ENCODE measurements at places on chromosomes 4 and X.

- DNase-seq, result no peak
Observed at GRCh38 chrX:103513476-103514108, 5.7 kb downstream of the RAB40A start.

DNA sequence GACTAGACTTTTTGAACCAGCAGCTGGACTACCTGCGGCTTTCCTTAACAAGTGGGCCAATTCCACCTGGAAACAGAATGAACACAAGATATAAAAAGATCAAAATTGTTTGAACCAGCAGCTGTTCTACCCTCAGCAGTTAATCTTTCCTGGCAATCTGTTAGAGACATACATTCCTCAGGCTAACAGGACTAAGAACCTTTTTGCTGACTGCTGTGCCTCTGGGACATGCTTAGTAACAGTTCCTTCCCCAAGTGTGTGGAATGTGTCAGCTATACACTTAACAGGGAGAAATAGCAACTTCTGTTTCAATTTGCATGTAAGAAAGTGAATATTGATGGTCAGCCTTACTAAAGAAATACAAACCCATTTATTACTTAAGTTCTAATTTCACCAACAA is 554.4 kb downstream of the ARAP2 start:
- DNase-seq, result no peak

DNA sequence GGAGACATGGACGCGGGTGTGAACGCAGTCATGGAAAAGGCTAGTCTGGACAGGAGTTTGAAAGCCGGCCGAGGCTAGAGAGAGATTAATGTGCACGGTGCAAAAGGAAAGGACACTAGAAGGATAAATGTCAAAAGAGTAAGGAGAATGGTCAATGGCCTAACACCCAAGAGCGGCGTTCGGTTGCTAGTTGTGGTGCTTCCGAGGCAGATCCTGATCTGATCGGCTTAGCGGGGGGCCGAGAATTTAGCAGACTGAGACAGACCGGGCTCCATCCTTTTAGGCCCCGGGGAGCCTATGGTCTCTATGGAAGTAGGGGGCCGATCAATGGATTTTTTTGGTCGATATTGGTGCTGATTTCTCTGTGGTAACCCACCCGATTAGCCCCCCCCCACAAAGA is 6.9 kb downstream of the GAGE10 start:
- DNase-seq, result no peak

DNA sequence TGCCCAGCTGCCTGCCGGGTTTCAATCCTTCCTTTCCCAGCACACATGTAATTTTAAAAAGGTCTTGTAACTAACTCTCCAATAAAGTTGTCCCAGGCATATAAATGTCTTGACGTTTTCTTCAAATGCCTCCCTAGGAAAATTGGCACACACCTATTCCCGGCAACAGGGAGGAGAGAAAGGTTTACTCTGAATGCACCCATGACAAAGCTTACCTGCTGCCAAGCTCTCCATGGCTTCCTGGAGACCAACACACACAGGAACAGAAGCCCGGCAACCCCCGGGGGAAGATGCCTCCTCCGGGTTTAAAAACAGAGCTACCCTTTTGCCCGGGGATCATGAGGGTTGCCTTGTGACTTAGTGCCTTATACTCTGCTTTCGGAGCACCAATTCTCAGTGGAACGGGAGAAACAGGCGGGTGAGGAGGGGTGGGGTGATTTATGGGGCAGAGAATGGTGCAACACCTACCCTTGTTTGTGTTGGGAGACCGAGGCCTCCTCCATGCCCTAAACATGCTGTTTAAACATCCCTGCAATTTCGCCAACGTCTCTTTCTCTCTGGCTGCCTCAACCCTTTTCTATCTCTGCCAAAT is 4.8 kb upstream of the GYG2 start:
- no peak for DNase-seq

GRCh38 chr4:70425306-70425705 is 27.6 kb downstream of the OPRPN start:
- DNase-seq, result peak; percentile 61

GRCh38 chrX:136689436-136689835 is 41.5 kb downstream of the CD40LG start:
- no peak for DNase-seq

- peak; percentile 85 for DNase-seq
Observed at GRCh38 chr4:84498935-84499623, at the start of gene NKX6-1. NKX6-1 (minus strand) TSS chr4:84499292; CDS start chr4:84498228, 1,064 bp downstream.

- no peak for DNase-seq
Observed at GRCh38 chr4:162535121-162535520, 371.3 kb upstream of the FSTL5 start.

DNA sequence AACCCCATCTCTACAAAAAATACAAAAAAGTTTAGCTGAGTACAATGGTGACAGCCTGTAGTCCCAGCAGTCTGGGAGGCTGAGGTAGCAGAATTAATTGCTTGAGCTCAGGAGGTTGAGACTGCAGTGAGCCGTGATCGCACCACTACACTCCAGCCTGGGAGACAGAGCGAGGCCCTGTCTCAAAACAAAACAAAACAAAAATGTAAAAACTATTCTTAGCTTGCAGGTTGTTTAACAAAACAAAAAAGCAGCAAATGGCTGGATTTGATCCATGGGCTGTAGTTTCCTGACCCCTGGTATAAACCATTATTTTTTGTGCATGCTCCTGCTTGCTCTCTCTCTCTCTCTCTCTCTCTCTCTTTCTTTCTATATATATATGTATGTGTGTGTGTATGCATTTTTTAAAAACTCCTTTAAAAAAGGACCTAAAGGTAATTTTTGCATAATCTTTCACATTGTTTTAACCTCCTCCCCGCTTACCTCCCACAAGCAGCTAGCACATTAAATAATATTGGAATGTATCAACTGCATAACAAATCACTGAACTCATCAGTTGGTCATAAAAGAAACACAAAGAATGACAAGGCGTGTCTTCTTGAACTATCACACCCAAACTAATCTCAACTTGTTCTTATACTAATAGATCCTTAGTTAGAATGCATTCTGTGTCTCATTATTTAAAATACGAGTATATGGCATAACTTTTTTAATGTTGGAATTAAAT is 4.8 kb downstream of the AREG start:
- no peak for DNase-seq

GRCh38 chrX:47272013-47272408 is 39.2 kb downstream of the USP11 start:
- no peak for DNase-seq

DNA sequence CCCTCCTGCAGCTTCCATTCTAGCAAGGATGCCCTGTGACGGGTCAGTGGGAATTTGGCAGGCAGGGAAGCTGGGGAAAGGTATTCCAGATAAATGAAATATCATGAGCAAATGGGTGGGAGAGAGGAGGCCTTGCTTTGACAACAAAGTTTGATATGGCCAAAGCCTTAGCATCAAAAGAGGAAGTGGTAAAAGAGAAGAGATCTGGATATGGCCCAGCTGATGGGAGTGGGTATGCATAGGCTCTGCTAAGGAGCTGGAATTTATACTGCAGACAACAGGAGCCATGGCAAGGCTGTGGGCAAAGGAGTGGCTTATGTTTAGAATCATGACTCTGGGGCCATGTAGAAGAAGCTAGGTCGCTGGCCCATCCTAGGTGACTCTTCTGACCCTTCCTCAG is 89.2 kb downstream of the PJA1 start:
- no peak for DNase-seq

DNA sequence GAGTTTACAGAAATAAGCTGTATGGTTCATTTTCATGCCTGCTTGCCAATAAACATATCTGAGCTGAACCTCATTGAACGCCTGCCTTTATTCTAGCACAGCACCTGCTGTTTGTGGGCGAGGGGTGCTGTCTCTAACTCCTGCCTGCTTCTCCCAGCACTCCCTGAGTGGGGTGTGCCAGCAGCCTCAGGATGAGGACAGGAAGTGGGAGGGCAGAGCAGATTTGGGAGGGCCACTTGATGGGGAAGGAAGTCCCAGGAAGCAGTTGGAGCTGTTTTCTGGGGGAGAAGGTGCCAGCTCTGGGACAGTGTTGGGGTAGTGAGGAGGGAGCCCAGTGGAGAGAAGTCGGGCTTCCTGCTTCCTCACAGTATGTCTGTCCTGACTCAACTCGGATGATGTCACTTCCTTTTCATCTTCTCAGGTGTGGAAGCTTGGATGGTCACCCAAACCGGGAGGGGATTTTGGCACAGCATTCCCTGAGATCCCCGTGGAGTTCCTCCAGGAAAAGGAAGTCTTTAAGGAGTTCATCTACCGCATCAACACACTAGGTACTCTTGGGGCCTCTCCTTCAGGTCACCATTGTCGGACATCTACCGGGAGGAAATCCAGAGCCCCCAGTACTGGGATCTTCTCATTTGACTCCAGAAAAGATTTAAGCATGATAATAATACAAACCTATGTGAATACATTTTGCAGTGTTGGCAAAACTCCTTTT is 29.0 kb upstream of the MSANTD1 start:
- DNase-seq, result no peak

GRCh38 chr4:11774346-11774745 is 345.7 kb upstream of the HS3ST1 start:
- DNase-seq, result no peak

DNA sequence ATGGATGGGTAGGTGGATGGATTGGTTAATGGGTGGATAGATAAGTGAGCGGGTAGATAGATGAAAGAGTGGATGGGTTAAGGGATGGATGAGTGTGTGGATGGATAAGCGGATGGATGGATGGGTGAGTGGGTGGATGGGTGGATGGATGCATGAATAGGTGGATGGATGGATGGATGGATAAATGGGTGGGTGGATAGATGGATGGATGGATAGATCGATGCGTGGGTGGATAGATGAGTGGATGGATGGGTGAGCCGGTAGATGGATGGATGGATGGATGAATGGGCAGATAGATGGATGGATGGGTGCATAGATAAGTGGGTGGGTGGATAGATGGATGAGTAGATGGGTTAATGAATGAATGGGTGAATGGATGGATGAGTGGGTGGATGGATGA is 90.9 kb downstream of the CPZ start:
- DNase-seq, result no peak

GRCh38 chr4:173821876-173822275 is 291.8 kb upstream of the HAND2 start:
- DNase-seq, result no peak

Measured in NCI-H1048 (cell line).